ENCODE measurements at places on chromosomes 6 and 20. TPM values are rescaled to one million over a fixed set of nuclear protein-coding genes. Genes with fewer than 3 reads are reported as not detected.

GRCh38 chr20:57326667-57327455 is 2.7 kb upstream of the SPO11 start:
- H3K27ac ChIP-seq = no peak overlapping the region
- peaks cover 15% of the 10 kb centered on the region for H3K27me3 ChIP-seq
- H3K4me1 ChIP-seq = no peaks in the 10 kb centered on the region
- H3K4me3 ChIP-seq = no peak overlapping the region
- no peak for DNase-seq

Gene CTAGE9
- not detected for polyA plus RNA-seq

Gene PIM1
- polyA plus RNA-seq = 13.6 TPM

- peaks cover 11% of the 10 kb centered on the region for H3K4me1 ChIP-seq
- no peak overlapping the region for H3K27ac ChIP-seq
- H3K4me3 ChIP-seq = no peak overlapping the region
- H3K36me3 ChIP-seq = no peaks in the 10 kb centered on the region
- no peaks in the 10 kb centered on the region for H3K27me3 ChIP-seq
These were observed 70.1 kb downstream of the CBFA2T2 start for GRCh38 chr20:33560026-33560425.

Gene MACROD2
- 6.7 TPM for polyA plus RNA-seq

Gene SLCO4A1
- polyA plus RNA-seq = 4.6 TPM

Gene HEY2
- polyA plus RNA-seq = 0.23 TPM

DNA sequence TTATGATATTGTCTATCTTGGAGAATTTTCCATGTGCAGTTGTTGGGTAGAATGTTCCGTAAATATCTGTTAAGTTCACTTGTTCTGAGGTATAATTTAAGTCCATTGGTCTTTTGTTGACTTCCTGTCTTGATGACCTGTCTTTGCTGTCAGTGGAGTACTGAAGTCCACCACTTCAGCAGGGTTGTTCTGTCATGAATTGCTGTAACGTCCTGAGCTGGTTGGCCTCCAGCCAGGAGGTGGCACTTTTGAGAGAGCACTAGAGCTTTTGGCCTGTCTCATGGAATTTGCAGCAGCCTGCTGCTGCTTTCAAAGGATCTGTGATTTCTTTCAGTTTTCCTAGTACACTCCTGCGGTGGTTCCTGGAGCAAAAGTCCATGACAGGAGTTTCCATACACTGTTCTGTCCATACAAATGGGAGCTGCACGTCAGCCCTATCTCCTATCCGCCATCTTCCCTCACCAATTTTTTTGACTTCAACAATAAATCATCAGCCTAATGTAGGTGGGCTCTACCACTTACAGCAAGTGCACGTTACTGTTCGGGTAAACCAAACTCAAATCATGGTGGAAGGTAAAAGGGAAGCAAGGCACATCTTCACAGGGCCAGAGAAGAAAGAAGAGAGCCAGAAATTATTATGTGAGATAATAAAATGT is 46.9 kb upstream of the TRERF1 start:
- no peak for DNase-seq
- no peaks in the 10 kb centered on the region for H3K4me1 ChIP-seq
- no peak overlapping the region for H3K27ac ChIP-seq
- H3K4me3 ChIP-seq = no peak overlapping the region

DNA sequence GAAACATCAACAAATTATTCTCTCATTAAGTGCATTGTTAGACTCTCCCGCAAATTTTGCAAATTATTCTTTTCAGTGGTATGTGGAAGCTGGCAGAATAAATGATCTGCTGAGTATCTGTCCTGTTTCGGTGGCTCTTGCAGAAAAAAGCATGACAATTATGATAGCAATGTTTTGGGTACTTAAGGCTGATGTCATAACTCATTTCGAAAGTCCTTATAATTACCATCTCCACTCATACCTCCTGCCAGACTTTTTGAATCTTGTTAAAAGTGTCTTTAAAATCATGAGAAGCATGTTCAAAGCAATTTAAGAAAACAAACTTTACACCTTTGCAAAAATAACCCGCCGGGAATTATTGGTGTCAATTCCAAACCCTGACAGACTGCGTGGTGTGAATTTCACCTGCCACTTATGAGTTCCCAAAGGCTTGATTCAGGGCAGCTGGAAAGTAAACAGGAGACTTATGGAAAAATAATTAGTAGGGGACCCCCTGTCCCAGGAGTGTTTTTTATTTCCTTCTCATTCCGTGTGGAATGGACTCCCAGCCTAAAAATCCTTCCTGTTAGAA is 87.6 kb upstream of the E2F3 start:
- no peaks in the 10 kb centered on the region for H3K36me3 ChIP-seq
- no peak overlapping the region for H3K27ac ChIP-seq
- DNase-seq = no peak
- no peaks in the 10 kb centered on the region for H3K4me1 ChIP-seq

Gene VGLL2
- polyA plus RNA-seq = not detected

GRCh38 chr6:43848671-43849391 is 78.8 kb downstream of the VEGFA start:
- DNase-seq = no peak
- H3K27ac ChIP-seq = no peak overlapping the region
- no peaks in the 10 kb centered on the region for H3K27me3 ChIP-seq

GRCh38 chr20:3158968-3159431 is 665 bp downstream of the FASTKD5 start:
- H3K4me3 ChIP-seq = peak overlapping the region; percentile 94
- peaks cover 34% of the 10 kb centered on the region for H3K4me1 ChIP-seq
- H3K36me3 ChIP-seq = no peaks in the 10 kb centered on the region
- DNase-seq = no peak
- H3K27ac ChIP-seq = peak overlapping the region; percentile 69

GRCh38 chr6:156517088-156517487 is 260.1 kb upstream of the ARID1B start:
- no peak overlapping the region for H3K4me3 ChIP-seq
- peaks cover 6% of the 10 kb centered on the region for H3K27me3 ChIP-seq
- H3K36me3 ChIP-seq = no peaks in the 10 kb centered on the region
- no peak for DNase-seq
- H3K4me1 ChIP-seq = no peaks in the 10 kb centered on the region

GRCh38 chr6:132659082-132659481 is at the start of gene TAAR1:
TSS of gene TAAR1 (minus strand) at chr6:132659182. CDS start at chr6:132646003, 13,179 bp downstream.
- H3K27ac ChIP-seq = no peak within 1 kb of the TSS
- H3K36me3 ChIP-seq = no peaks in the 10 kb centered on the region
- H3K27me3 ChIP-seq = no peaks in the 10 kb centered on the region

GRCh38 chr6:31898383-31899011 is 999 bp upstream of the EHMT2 start:
- peak; percentile 76 for DNase-seq
- no peaks in the 10 kb centered on the region for H3K36me3 ChIP-seq
- H3K4me1 ChIP-seq = peaks cover 16% of the 10 kb centered on the region
- peak overlapping the region; percentile 85 for H3K27ac ChIP-seq
- peak overlapping the region; percentile 83 for H3K4me3 ChIP-seq
- no peaks in the 10 kb centered on the region for H3K27me3 ChIP-seq

- no peaks in the 10 kb centered on the region for H3K36me3 ChIP-seq
- H3K27me3 ChIP-seq = no peaks in the 10 kb centered on the region
- H3K4me3 ChIP-seq = no peak overlapping the region
These were observed 86.8 kb downstream of the CLIC5 start for GRCh38 chr6:45928721-45929305.

DNA sequence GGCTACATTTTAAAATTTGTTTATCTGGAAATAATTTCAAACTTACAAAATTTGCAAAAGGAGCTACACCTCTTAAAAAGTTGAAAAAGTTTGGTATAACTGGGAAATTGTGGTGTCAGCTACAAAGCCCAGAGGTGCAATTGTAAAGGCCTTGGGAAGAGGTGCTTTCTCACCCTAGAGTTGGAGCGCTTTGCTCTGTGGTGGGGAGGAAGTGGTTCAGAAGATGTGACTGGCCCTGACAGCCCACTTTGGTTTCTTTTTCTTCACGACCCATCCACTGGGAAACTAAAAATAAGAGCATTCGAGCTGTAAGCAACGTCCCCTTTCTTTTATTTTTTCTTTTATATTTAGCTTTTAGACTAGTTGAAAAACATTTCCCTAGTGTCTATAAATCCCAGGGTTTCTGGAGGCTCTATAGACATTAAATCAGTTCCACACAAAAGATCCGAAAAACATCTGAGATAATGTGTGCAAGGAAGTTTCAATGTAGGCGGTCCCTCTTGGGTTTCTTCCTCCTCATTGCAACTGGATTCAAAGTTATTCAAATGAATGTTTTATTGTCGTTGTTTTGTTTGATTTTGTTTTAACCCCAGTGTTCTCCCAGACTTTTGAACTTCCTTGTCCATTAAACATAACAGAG is 397.8 kb downstream of the KIF16B start:
- no peak overlapping the region for H3K4me3 ChIP-seq
- H3K4me1 ChIP-seq = peaks cover 14% of the 10 kb centered on the region
- H3K27ac ChIP-seq = no peak overlapping the region
- H3K27me3 ChIP-seq = no peaks in the 10 kb centered on the region
- peak; percentile 30 for DNase-seq

DNA sequence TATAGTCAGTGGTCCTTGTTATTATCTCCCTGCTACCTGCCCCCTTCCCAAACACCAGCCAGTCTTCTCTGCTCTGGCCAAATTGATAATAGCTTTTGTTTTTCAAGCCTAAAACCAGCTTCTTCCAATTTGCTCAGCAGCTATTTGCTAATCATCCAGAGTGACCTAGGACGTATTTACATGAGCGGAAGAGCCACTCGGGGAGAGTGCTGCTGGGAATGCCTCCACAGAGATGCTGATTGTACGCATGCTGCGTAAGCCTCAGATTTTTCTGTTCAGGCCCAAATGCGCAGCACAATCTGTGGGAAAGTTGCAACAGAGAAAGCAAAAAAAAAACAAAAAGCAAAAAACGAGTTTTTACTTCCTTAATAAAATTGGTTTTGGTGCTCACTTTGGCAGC is 24.4 kb upstream of the ID1 start:
- H3K27ac ChIP-seq = no peak overlapping the region
- no peaks in the 10 kb centered on the region for H3K4me1 ChIP-seq
- no peak for DNase-seq
- H3K4me3 ChIP-seq = no peak overlapping the region

DNA sequence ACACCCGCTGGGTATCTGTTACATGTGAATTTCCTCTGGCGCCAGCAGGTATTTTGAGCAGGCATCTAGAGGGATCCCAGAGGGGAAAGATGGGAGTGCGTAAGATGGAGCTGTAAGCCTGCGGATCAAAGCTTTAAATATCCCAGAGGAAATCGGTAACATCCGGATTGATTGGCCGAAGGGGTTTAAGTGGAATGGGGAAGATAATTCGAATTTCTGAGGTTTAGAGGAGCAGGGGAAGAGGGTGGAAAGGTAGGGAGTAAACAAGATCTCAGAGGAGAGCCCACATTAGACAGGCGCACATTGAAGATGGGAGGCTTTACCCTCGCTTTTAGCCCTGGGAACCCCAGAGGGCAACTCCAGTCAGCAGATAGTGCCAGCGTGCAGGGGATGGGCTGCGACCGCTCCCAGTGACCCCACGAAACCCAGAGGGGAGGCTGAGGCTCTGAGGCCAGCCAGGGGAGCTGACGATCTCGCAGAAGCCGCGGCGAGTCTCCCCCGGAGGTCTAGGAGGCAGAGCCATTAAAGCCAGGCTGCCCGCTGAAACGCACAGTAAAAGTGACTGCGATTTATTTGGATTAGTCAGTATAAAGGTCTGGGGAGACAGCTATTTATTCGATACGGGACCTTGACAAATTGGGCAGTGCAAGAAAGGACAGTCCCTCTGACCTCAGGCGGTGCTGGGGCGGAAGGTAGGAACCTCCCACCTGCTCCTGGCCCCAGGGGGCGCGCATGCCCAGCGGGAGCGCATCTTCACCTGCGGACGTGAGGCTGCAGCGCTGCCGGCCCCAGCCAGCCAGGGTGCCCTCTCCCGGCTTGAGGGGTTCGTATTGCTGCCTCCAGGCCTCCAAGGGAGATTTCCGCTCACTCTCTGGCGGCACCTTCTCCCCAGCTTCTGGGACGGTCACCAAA is 34.3 kb upstream of the TCF21 start:
- H3K27ac ChIP-seq = no peak overlapping the region
- peaks cover 26% of the 10 kb centered on the region for H3K27me3 ChIP-seq
- H3K4me3 ChIP-seq = no peak overlapping the region
- peak; percentile 12 for DNase-seq

Gene CBLN4
- not detected for polyA plus RNA-seq

- H3K27me3 ChIP-seq = peaks cover 3% of the 10 kb centered on the region
- peaks cover 4% of the 10 kb centered on the region for H3K4me1 ChIP-seq
- DNase-seq = peak; percentile 17
- H3K27ac ChIP-seq = no peak overlapping the region
- H3K4me3 ChIP-seq = no peak overlapping the region
These were observed 23.6 kb upstream of the WFDC2 start for GRCh38 chr20:45445805-45446562.

DNA sequence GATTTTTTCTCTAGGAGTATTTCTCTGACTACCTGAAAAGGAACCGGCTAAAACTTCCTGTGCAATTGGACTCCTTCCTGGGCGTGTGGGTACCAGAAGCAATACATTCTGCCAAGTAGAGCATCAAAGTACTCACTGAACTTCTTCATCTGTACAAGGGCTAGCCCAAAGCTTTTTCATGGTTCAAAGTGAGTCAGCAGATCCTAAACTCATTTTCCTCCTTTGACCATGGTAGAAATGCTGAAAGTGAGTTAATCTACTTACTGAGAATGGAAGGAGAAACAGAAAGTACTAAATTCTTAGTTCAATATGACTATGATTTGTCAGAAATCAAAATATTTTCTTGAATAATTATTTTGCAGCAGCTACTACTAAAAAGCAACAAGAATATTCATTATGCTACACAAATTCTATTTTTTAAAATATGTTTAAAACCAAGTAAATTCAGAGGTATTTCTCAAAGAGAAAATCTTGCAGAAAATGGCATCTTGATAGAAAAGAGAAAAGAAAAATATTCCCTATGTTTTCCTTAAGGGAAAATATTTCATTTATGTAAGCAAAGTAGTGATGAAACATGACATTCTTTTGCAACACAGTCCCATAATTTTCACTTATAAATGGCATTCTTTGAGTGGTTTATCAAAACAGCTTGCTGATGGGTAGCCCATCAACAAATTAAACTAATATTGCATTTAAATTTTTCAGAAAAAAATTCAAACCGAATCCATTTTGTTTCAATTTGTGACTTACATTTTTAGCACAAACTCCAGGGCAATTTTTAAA is 3.7 kb upstream of the BEND6 start:
- DNase-seq = no peak
- peaks cover 19% of the 10 kb centered on the region for H3K4me1 ChIP-seq
- no peak overlapping the region for H3K27ac ChIP-seq
- H3K4me3 ChIP-seq = no peak overlapping the region
- H3K36me3 ChIP-seq = no peaks in the 10 kb centered on the region

Gene SPATA25
- 2.5 TPM for polyA plus RNA-seq

GRCh38 chr20:31858760-31859083 is 11.6 kb downstream of the DUSP15 start:
- H3K4me3 ChIP-seq = no peak overlapping the region
- H3K4me1 ChIP-seq = peaks cover 26% of the 10 kb centered on the region
- no peak for DNase-seq
- H3K27me3 ChIP-seq = peaks cover 16% of the 10 kb centered on the region

GRCh38 chr6:169669147-169669546 is 32.7 kb downstream of the WDR27 start:
- no peak overlapping the region for H3K27ac ChIP-seq
- no peak overlapping the region for H3K4me3 ChIP-seq
- H3K4me1 ChIP-seq = no peaks in the 10 kb centered on the region
- no peak for DNase-seq
- H3K36me3 ChIP-seq = no peaks in the 10 kb centered on the region

GRCh38 chr6:34248198-34248726 is 544 bp downstream of the SMIM29 start:
- peak overlapping the region; percentile 97 for H3K4me3 ChIP-seq
- no peaks in the 10 kb centered on the region for H3K27me3 ChIP-seq
